Stimulated activated CD4-positive, alpha-beta T cell treated with anti-CD3 and anti-CD28 coated beads, Interleukin-1b, Interleukin-23, amount 100 ng/mL, for 4 hours (primary cell): ENCODE measurements at places on chromosomes 4 and X.

DNA sequence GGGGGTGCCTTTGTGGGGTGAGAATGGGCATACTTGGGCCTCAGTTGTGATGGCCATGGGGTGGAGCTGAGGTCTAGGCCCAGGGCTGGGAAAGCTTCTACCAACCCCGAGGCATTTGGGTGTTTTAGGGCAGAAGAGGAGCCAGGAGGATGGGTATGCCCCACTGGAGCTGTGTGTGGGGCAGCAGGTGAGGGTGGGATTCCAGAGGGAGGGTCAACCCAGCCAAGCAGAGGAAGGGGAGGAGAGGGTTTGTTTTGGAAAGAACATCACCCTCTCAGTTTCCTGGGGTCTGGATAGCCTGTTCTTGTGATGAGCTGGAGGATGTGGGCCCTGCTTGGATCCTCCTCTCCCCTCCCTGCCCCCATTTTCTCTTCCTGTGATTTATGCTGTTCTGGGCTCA lies 620 bp downstream of the IL9R start:
- no peak for DNase-seq

DNA sequence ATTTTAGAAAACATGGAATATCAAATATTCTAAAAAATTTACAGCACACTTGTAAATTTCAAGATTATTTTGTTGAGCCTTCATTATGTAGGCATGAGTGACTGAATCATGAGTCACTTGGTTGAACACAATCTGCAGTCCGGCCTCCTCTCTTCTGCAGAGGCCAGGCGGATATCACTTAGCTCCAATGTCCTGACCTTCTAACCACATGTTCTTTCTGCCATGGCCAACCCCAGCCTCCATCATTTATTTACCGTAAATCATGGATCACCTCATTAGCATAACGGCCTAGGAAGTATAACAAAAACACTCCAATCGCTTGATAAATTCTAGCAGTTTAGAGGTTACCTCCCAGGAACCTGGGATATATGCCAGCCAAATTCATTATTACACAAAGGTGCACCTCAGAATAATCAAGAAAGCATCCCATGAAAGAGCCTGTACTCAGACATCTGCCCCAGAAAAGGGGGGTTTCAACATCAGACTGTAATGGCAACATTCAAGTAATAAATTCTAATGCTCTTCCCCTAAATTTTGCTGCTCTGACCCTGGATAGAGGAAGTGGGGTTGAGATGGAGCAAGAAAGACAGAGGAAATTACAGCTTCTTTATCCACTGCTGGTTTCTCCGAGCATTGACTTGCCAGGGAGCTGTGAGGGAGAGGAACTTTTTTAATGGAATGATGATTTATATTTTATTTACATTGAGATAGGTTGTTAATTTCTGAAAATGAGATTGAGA lies 2153.6 kb upstream of the AGA start:
- DNase-seq: no peak

- DNase-seq: no peak
Measured at GRCh38 chrX:104854188-104854587, 288.2 kb downstream of the IL1RAPL2 start.

DNA sequence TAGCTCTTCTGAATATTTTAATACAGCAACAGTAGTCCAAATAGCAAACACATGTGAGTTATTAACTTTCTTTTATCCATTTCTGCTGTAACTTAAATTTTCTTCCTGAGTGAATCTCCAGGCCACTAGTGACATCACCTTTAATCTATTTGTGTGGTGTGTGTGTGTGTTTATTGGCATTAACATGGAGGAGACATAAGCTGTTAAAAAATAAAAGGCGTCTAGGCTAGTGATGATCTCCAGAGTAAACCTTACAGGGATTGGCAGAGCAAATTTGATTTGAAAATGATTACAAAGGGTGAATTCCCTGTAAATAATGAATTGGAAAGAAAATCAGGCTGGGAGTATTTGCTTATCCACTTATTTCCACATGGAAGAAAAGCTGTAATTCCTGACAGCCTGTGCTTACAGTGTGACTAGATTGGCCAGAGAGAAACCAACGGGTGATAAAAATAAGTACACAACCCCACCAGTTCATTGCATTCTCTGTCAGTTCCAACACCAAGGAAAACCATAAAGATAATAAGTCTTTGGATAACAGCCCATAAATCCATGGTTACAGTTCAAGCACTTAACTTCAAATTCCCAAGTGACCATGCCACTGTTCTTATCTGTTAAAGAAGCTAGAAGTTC lies 186.1 kb downstream of the ENOX2 start:
- no peak for DNase-seq

DNA sequence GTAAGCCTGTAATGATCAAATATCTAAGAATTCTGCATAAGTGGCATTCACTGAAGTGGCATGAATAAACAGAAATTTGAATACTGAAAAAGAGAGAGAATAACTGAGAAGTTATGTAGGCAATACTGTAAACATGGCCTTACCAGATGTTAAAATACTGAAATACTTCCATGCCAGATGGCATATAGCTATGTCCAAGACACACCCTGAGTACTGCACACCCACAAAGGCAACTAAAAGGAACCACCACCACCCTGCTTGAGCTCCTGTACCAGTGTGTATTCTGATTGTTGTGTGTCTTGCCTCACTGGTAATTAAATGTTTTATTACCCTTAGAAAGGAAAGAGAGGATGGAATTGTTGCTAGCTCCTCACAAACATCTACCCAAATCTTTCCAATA lies 192.1 kb downstream of the ADAMTS3 start:
- DNase-seq: no peak

DNA sequence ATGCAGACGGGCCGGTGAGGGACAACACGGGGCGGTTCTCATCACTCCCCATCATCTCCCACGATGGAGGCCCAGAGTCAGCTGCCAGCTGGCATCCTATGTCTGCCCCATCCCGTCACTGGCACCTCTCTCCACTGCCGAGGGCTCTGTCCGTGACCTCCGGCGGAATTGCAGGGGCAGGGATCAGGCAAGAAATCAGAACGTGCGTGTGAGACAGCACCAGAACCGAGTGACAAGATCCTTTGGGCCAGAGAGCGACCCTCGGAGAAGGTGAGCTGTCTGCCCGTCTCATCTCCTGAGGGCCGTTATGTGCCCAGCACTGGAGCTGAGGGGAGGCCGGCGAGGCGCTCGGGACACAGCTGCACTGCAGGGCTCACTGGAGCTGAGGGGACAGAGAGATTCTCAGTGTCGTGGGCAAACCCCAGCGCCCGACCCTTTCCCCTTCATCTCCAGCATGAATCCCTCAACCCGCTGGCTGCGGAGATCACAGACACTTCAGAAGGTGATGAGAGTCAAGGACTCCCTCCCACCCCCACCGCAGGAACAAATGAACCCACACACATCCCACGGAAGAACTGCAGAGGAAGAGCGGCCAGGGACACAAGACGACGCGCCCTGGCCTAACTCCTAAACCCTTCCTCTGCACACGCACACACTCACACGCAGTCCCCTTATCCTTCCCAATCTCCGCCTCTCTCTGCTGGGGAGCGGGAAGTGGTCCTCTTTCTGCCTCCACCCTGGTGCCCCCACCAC lies 128.7 kb downstream of the AFAP1 start:
- DNase-seq: no peak

GRCh38 chr4:158327525-158327924 lies 117.2 kb downstream of the TMEM144 start:
- no peak for DNase-seq
